ENCODE measurements at places on chromosomes 2 and 18.

GRCh38 chr2:163077241-163077640 lies 238.7 kb upstream of the KCNH7 start:
- no peak for DNase-seq

GRCh38 chr2:20093263-20094141 lies 42.1 kb upstream of the LAPTM4A start:
- no peak for DNase-seq

DNA sequence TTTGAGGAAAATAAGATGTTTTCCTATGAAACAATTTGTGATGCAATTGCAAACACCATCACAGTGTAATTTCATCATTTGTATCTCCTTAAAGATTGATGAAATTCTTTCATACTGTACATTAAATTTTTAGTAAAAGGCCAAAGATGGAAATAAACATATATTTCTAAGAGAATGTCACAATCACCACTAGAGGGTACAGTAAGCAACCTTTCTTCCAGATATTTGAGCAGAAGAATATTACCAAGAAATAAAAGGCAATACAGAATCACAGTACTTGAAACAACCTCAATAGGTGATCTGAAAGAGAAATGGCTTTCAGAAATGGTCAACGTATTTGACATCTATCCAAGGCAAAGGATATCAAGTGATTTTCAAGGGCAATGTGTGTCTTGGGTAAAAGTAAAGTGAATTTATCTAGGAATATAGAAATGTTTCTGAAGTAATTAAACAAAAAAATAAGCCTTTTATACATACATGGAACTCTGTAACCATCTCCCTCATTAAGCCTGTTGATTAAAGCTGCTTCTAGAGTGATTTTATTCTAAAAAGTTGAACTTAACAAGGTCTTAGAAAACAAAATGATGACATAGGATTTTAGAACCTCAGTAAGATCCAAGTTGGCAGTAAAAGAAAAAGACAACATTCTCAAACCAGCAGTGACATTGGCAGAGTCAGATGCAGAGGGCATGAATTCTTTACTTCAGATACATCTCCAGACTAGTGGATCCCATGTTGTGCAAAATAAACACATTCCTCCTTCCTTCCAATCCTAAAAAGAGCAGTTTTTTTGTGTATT lies 90.3 kb upstream of the SESTD1 start:
- no peak for DNase-seq

DNA sequence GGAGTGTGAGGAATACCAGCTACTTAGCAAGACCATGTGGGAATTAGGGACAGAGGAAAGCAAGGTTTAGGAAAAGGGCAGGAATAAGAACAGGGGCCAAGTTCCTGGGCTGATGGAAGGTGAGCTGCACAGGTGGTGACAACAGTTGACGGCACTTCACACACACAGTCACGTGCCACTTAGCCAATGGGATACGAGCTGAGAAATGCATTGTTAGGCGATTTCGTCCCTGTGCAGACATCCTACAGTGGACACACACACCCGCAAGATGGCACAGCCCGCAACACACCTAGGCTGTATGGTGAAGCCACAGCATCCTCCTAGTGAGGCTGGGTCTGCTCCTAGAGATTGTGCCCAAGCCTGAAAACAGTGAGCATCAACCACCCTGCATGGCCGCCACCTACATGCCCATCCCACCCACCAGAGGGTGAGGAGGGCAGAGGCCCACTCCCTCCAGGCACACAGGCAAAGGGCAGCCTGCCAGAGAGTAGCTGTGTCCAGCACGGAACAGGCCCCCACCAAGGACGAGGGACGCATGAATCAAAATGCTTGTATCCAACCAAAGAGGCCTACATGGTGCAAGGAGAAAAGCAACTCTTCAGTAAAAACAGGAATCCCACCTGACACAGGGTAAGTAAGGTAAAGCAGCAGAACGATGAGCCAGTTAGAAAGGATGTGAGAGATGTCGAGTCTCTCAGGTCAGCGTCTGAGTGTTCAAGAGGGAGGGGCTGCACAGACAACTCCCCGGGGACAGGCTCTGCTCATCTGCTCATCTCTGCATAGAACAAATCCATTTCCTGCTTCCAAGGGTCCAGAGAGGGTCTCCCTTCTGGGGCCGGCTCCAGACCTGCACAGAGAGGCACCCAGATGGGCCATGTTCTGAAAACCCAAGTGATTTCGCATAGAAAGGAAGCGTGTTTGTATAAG lies 51.3 kb downstream of the ZNF516 start:
- DNase-seq = no peak

- no peak for DNase-seq
These were observed 691.4 kb downstream of the CPS1 start for GRCh38 chr2:211247751-211248150.

GRCh38 chr2:216229277-216229914 lies 120.2 kb downstream of the XRCC5 start:
- DNase-seq = no peak

DNA sequence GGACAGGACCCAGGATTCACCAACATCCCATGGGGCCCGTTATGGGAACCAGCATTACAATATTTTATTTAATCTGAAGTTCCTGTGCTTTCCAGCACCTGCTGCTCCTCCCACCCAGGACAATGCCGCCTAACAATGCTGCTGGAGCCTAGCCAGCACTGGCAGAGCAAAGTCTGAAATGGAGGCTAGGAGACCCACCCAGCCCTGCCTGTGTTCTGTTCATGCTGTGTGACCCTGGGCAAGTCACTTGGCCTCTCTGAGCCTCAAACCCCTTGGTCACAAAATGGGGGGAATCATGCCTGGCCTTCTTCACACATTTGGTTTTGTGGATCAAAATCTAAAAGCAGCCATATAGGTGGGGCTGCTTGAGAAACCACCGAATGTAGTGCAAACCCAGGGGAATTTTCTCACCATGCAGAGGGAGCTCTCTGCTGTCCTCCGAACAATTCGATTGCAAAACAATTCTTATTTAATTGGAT lies 38.5 kb upstream of the ODC1 start:
- no peak for DNase-seq

GRCh38 chr2:236631281-236631855 lies 61.7 kb downstream of the ACKR3 start:
- no peak for DNase-seq

- DNase-seq = no peak
These were observed 68.6 kb upstream of the EPHA4 start for GRCh38 chr2:221640686-221641085.

DNA sequence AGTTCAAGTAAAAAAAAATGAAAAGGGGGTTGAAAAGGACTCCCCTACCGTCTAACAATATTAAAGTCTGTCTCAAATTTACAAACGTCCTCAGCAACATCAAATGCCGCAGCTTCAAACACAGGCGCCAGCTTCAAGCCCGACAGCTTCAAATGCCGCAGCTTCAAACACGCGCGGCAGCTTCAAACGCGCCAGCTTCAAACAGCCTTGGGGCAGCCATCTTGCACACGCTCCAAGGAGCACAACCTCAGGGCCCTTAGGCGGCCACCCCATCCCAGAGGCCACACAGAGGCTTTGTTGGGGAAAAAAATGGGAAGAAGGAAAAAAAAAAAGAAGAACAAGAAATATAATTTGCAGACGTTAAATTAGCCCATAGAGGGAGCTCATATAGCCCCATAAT lies 244.4 kb upstream of the VRK2 start:
- no peak for DNase-seq

DNA sequence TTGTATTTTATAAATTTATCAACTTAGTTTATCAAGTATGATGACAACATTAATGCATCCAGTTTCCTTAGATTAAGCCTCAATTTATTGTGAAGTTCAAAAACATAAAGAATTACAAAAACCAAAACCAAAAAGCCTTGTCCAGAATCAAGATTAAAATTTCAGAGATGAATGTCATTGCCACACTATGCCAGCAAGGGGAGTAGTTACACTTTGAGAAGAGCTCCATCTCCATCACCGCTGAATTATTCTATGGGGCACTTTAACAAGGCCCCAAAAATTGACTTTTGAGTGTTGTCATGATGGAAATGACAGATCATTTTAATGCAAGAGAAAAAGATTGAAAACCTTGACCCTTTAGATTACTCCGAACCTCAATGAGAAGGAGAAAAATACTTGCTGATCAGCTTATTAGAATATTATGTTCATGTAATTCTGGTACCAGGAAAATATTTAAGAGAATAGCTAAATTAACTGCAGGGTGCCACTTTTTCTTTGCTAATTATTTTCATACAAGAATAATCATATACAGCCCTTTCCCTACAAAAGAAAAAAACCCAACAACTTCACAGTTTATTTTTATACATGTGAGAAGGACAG lies 152.5 kb upstream of the AQP4 start:
- DNase-seq = no peak

All from stimulated activated CD4-positive, alpha-beta T cell treated with anti-CD3 and anti-CD28 coated beads, Interleukin-12 subunit alpha, Interleukin-12 subunit beta, amount 100 ng/mL, for 48 hours (primary cell).